ENCODE measurements at places on chromosomes 2 and 18. TPM values are rescaled to one million over a fixed set of nuclear protein-coding genes. Genes with fewer than 3 reads are reported as not detected.

DNA sequence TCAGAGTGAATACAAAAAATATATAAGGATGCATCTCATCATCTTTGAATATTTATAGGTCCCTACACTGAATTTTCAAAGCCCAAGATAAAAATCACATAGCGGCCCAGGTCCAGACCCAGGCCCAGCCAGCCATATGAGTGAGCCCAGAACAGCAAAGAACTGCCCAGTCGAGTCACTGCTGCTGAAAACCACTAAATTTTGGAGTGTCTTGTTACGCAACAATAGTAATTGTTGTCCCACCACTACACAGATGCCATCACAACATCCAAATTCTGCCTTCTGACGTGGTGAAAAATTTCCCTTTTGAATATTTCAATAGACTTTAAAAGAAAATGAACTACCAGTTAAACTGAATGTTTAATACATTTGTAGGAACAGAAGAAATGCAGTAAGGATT is 5.7 kb downstream of the C18orf32 start:
- DNase-seq = no peak

DNA sequence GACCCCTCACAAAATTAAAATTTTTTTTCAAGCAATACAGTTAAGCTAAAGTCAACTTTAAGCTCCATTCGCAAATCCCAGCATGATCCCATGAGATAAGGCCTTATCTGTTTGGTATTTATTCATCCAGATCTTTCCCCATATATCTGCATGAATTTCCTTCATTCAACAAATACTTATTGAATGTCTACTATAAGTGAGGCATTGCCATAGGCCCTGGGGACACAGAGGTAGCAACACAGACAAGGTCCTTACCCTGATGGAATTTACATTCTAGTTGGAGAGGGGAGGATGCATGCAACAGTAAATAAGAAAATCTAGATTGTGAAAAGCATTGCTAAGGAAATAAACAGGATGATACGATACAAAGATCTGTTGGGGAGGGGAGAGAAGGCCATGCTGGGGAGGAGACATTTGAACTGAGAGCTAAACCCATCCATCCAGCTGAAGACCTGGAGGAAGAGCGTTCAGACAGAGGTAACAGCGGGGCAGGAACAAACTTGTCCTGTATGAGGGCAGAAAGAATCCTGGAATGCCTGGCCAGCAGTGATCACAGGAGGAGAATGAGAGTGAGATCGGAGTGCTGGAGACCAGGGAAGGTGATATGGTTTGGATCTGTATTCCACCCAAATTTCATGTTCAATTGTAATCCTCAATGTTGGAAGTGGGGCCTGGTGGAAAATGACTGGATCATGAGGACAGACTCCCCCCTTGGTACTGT is 71.6 kb downstream of the SDC1 start:
- DNase-seq = no peak

Gene MPP4
- not detected for polyA plus RNA-seq

DNA sequence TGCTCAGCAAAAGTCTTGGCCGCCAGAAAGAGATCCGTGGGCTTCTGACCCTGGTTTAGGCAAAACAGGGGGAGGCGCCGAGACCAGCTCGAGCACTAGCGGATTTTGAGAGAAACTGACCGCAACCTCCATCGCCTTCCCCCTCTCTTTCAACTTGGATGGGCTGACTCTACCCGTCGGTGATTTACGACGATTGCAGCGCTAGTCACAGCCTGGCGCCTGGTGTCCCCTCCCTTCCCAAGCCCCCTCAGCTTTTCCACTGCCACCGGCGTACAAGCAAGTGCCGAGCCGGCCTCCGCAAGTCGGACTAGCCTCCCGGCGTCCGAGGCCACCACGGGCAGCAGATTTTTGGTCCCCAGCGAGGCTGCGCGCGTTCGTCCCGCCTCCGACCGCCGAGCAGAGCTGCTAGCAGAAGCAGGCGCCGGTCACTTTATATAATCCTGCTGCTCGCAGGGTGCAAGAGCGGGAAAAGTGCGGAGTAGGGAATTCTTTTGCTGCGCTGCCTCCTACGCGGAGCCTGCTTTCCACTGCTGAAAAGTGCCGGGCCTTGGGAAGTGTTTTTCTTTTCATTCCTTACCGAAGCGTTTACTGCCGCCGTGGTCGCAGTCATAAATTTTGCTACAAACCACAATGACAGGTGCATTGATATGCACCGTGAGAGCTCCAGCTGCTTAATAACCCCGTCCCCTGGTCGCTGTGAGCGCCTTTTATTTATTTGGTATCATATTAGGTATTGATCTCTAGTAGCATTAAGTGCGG is 7.7 kb downstream of the HOXD3 start:
- no peak for DNase-seq

Gene DNAJC5G
- polyA plus RNA-seq = not detected

DNA sequence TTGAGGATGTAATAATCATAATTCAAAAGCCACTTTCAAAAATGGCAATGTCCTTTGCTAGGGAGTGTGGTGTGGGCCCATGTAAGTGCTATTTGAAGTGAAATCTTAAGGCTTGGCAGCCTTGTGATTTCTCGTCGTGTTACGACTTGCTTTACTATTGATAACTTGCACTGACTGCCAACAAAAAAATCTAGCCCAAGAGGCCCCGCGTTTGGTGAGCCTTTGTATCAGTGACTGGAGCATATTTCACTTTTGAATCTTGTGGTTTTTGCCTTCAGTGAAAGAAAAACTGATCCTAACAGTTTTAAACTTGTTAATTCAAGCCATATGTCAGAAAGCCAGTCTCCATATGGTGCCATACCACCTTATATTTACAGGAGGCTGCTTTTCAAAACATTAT is 248.0 kb downstream of the TMEM182 start:
- DNase-seq = no peak

DNA sequence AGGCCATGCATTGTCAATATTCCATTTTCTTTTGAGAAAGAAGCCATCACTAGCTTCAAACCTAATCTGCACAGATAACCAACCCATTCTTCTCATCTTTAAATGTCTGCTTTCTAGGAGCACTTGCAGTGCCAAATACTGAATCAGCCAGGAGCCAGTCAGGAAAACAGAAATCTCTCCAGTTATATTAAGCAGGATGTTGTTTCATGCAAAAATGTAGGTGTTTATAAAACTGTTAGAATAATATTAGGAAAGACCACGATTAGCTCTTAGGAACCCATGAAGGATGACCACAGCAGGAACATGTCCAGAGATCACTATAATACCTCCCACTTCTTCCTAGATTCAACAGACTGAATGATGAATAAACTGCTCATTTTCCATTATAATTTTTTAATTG is 86.0 kb downstream of the TTC32 start:
- no peak for DNase-seq

Gene CCDC121
- polyA plus RNA-seq = 1.1 TPM

Gene SLC1A4
- 10.4 TPM for polyA plus RNA-seq

Gene SPAST
- polyA plus RNA-seq = 9.1 TPM

DNA sequence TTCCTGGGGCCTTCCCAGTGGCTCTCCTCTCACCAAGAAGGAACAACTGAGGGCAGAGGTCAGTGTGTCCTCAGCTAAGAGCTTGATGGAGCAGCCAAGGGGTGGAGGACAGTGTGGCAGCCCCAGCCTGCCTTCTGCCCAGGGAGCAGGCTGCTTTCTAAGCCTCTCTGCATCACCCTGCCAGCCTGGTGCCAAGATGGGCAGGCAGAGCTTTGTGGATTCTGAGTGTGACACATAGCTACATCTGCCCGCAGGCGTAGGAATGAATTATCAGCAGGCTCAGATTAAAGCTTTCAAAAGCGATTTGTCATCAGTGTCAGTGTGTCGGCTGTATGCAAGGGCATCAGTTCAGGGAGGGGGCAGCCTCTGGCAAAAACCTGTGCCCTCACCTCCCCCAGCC is 8.7 kb downstream of the MAL start:
- no peak for DNase-seq

Gene KRTCAP3
- polyA plus RNA-seq = not detected

DNA sequence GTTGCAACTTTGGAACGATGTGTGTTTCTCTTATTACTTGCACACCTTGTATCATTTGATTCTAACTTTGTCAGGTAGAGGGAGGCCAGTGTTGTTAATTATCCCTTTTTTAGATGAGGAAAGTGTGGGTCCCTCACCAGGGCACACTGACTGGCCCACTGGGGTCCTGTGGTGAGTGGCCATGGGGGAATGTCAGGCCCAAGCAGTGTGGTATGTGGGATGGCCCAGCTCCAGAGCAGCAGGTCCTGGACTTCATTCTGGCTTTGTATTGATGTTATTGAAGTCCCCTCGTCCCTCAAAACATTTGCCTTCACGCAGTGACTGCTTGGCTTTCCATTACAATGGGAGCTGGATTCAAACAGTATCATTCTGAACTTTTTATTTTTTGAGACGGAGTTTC is 11.7 kb downstream of the NCK2 start:
- DNase-seq = no peak

Gene MYCN
- polyA plus RNA-seq = not detected

DNA sequence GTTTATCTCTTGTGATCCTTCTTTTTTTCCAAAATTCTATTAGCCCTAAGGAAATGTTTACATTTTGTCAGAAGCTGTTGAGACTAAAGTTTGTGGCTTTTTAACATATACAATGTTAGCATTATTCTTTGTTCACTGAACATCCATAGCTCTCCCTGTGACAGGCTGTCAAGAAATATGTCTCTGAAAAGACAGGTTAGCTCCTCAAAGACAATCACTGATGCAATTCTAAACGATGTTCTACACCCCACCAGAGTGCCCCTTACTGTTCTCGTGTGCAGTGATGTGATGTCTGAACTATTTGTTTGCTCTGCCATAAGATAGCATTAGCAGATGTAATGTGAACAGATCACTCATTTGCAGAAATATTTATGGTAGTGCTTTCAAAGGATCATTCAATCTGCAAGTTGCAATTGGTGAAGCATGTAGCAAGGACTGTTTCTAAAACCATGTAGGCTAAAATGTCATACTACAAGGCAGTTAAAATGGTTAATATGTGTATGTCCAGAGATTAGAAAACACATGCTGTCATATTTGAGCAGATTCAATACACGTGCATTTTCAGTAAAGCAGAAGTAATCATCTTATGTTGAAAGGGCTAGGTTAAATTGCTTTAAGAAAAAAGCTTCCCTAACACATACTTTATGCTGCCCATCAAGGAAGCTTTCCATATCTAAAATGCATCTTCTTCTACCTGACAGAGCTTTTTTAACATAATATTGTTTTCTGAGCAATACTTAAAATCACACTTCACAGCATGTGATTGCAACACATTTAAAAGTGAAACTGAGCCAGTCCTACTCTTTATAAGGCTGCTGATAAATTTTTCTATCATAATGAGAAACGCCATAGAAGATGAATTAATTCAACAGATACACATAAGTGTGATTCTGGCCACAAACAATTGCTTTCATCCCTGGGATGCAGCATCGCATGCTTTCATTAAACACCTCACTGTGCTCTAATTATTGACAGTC is 285.7 kb upstream of the UBE2E3 start:
- no peak for DNase-seq

- DNase-seq = no peak
These were observed 811 bp downstream of the ADD2 start for GRCh38 chr2:70767079-70767698.

Gene PRADC1
- polyA plus RNA-seq = 34.1 TPM

GRCh38 chr2:56244911-56245530 is 61.2 kb downstream of the CCDC85A start:
- DNase-seq = no peak

Gene AGXT
- polyA plus RNA-seq = not detected

Data from immature natural killer cell (primary cell).